ENCODE measurements at places on chromosomes 13 and 19.

GRCh38 chr19:42386974-42387707, 3.0 kb downstream of the CNFN start:
- peak; percentile 60 for DNase-seq

DNA sequence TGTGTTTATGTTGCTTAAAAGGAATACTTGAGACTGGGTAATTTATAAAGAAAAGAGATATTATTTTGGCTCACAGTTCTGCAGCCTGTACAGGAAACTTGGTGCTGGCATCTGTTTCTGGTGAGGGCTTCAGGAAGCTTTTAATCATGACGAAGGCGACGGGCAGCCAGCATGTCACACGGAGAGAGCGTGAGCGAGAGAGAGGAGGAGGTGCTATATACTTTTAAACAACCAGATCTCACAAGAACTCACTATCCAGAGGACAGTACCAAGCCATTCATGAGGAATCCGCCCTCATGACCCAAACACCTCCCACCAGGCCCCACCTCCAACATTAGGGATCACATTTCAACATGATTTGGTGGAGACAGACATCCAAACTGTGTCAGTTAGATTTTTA, 163.4 kb upstream of the TSC22D1 start:
- DNase-seq: no peak

- DNase-seq: no peak
These were observed 15.8 kb downstream of the NDUFB7 start for GRCh38 chr19:14555918-14556661.

- no peak for DNase-seq
These were observed 125.3 kb upstream of the C1QTNF9B start for GRCh38 chr13:24022568-24022967.

- no peak for DNase-seq
These were observed 18.2 kb downstream of the LRRC4B start for GRCh38 chr19:50549927-50550593.

GRCh38 chr19:42601811-42602443, 7.2 kb upstream of the CEACAM8 start:
- no peak for DNase-seq

- DNase-seq: no peak
These were observed 109.2 kb downstream of the ZNF486 start for GRCh38 chr19:20276011-20276731.

GRCh38 chr13:63910511-63910910, 2494.9 kb upstream of the PCDH20 start:
- DNase-seq: no peak

- DNase-seq: no peak
These were observed 2.8 kb downstream of the CBARP start for GRCh38 chr19:1234955-1235380.

- DNase-seq: no peak
These were observed 64.9 kb downstream of the TNFSF11 start for GRCh38 chr13:42638886-42639285.

GRCh38 chr13:42992764-42993122, 702 bp upstream of the EPSTI1 start:
- no peak for DNase-seq

DNA sequence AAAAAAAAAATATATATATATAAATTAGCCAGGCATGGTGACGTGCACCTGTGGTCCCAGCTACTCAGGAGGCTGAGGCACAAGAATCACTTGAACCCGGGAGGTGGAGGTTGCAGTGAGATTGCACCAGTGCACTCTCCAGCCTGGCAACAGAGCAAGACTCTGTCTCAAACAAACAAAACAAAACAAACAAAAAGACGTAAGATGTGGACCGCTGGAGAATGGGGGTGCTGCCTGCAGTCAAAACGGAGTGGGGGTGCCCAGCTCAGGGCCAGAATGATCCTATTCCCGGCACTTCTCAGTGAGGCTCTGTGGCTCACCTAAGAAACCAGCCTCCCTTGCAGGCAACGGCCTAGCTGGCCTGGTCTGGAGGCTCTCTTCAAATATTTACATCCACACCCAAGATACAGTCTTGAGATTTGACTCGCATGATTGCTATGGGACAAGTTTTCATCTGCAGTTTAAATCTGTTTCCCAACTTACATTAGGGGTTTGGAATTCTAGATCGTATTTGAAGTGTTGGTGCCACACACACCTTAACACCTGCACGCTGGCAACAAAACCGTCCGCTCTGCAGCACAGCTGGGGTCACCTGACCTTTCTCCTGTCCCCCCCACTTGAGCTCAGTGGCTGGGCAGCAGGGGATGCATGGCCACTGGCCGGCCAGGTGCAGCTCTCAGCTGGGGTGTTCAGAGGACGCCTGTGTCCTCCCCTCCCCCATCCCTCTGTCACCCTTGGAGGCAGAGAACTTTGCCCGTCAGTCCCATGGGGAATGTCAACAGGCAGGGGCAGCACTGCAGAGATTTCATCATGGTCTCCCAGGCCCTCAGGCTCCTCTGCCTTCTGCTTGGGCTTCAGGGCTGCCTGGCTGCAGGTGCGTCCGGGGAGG, at the start of gene F7:
Gene F7 (plus strand): TSS at position 760 of the 889 bp plus-strand sequence. CDS start 51 bp downstream, at position 811.
- DNase-seq: no peak

GRCh38 chr13:20363603-20364002, 131.5 kb upstream of the GJB6 start:
- no peak for DNase-seq

GRCh38 chr19:39253374-39254149, 4.9 kb upstream of the IFNL4 start:
- no peak for DNase-seq

- no peak for DNase-seq
These were observed 215.1 kb downstream of the RBM26 start for GRCh38 chr13:79190932-79191331.

- no peak for DNase-seq
These were observed 43.9 kb downstream of the GAS6 start for GRCh38 chr13:113819731-113820715.

DNA sequence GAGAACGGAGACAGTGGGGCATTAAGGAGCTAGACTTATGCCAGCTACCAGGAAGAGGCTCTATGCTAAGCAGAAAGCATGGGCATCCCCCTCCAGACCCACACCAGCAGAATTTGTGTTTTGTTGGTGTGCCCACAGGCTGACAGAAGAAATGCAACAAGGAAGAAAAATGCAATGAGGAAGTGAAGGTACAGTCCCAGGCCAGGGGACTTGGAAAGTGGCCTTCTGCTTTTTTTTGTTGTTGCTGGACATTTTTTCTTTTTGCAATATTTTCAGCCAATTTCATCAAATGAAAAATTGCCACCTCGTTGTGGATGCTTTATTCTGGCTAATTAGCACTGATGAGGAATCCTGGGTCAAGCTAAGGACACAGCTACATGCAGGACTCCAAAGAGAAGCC, 167.7 kb downstream of the TSHZ3 start:
- DNase-seq: no peak

DNA sequence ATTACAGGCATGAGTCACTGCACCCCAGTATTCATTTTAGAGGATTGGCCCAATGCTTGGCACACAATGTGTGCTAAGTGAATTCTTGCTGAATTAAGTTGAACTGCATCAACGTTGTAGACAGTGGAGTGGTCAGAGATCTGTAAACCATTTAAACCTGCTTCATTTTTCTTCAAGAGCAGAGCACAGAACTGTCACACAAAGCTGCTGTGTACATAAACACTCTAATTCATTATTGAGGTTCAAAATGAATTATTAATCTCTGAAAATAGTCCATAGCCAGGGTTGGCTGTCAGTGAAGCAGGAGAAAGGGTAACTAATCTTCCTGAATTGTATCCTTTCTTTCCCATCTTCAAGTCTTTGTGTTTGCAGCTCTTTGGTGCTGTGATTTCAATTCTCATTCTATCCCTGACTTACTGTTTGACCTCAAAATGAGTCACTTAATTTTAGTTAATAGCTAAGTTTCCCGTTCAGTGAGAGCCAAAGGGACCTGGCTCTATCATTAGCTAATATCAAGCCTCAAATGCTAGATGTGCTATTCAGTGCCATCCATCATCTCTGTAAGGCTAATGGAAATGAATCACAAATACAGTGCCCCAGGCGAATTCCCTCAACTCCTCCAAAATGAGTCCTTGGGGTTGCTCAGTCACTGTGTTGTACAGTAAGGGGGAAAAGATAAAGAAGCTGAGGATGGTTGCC, 77.0 kb upstream of the TSC22D1 start:
- no peak for DNase-seq

- no peak for DNase-seq
These were observed 86.2 kb downstream of the ANKRD10 start for GRCh38 chr13:110828705-110829104.

DNA sequence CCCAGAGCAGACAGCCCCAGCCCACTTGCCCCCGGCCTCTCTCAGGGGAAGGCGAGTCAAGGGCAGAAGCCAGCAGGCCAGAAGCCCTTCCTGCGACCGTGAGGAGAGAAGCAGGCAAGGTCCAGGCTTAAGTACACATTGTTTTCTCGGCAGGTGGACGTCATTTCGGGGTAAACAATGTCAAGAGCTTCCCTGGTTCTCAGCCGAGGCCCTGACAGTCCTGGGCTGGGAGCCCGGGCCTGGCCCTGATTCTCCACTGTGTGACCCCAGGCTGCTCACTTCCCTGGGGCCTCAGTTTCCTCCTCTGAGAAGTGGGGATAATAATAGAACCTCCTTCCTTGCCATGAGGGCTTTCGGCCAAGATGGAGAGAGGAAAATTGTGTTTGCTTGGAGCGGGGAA, 19.4 kb downstream of the PLVAP start:
- DNase-seq: no peak

GRCh38 chr19:4519521-4520277, 1.4 kb upstream of the PLIN4 start:
- DNase-seq: no peak

- DNase-seq: no peak
These were observed 6.6 kb upstream of the TPTE2 start for GRCh38 chr13:19567820-19568534.

- no peak for DNase-seq
These were observed 11.4 kb upstream of the GPI start for GRCh38 chr19:34353546-34353945.

DNA sequence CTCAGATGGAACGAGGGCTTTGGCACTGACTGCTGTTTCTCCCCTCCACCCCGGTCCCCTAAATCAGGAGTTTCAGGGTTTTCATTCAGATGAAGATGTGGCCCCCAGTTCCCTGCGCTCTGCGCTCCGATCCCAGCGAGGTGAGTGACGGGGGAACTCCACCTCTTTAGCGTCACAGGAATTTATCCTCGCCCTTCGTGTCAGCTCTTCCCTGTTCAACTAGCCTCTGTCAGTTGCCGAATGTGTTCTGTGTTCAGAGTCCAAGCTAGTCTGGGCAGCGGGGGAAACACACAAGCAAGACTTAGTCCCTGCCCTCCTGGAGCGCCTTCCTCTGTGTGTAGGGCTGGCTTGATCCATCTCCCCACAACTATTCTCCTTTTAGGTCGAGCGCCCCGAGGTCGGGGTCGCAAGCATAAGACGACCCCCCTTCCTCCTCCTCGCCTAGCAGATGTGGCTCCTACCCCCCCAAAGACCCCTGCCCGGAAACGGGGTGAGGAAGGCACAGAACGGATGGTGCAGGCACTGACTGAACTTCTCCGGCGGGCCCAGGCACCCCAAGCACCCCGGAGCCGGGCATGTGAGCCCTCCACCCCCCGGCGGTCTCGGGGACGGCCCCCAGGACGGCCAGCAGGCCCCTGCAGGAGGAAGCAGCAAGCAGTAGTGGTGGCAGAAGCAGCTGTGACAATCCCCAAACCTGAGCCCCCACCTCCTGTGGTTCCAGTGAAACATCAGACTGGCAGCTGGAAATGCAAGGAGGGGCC, 1.8 kb downstream of the KMT2B start:
- DNase-seq: no peak

DNA sequence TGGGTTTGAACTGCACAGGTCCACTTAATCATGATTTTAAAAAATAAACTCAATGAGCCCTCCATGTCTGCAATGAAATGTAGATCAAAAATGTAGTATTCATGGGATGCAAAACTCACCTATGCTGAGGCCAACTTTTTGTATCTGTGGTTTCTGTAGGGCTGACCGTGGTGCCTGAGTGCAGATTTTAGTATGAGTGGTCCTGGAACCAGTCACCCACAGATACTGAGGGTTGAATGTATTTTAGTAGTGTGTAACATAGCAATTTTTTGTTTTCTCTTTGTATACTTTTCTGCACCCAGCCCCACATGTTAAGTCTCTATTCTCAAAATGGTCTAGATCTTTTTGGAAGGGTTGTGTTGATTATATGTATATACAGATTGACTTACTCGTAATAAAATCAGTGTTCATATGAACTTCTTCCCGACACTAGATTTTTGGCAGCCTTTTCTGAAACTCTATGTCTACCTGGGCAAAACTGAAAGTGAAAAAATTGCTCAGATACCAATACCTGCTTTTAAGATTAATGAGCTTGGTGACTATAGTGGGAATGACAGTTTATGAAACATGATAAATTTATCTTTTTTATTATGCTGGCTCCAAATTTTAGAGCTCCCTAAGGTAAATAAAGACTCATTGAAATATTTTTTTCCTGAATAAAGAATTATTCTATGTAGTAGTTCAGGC, 51.6 kb downstream of the DNAJC15 start:
- no peak for DNase-seq

DNA sequence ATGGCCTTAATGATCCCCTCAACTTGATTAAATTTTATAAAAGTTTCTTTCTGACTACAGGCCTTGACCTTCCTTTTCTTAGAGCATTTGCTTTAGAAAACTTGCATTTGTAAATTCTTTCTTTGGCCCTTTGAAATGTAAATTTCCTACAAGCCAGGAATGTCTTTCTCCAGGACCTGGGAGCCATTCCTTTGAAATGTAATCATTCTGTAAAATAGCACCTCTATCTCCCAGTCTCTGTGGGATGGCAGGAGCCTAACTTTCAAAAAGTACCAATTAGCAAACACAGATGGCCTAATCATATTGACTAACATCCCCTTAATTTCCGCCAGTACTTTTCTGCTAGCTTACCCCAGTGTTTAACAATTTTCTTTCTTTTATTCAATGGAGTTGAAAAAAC, 1394.2 kb upstream of the ATXN8OS start:
- DNase-seq: no peak

DNA sequence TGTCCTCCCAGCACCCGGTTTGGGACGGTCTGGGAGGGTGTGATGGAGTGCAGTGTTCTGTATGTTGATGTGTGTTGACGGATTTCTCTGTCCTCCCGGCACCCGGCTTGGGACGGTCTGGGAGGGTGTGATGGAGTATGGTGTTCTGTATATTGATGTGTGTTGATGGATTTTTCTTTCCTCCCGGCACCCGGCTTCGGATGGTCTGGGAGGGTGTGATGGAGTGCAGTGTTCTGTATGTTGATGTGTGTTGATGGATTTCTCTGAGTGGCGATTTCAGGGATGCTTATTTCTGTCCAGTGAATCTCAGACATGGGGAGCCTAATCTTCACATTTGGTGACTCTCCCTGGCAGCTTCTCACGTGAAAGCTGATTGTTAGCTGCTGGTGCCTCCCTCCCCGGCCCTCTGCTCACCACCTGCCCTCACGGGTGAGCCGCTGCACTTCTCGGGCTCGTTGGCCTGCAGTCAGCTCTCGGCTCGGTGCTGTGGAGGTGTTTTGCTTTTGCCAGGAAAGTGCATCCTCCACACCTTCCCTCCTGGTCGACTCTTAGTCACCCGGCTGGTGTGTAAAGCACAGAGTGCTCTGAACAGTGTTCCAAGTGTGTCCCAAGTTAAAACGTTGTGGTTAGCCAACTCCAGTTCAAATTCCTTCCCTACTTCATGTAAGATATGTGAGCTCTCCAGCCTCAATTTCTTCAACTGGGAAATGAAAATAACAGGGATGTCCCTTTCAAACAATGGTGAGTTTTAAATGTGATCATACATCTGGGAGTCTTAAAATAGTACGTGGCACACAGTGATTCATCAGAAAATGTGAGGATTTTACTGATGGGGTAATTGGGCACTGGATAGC, 54.6 kb downstream of the ATP11A start:
- no peak for DNase-seq

- DNase-seq: no peak
These were observed 163.4 kb upstream of the GPR12 start for GRCh38 chr13:26923824-26924605.
